OCI-M1 (cell line): ENCODE measurements at places on chromosomes 13 and 19.

DNA sequence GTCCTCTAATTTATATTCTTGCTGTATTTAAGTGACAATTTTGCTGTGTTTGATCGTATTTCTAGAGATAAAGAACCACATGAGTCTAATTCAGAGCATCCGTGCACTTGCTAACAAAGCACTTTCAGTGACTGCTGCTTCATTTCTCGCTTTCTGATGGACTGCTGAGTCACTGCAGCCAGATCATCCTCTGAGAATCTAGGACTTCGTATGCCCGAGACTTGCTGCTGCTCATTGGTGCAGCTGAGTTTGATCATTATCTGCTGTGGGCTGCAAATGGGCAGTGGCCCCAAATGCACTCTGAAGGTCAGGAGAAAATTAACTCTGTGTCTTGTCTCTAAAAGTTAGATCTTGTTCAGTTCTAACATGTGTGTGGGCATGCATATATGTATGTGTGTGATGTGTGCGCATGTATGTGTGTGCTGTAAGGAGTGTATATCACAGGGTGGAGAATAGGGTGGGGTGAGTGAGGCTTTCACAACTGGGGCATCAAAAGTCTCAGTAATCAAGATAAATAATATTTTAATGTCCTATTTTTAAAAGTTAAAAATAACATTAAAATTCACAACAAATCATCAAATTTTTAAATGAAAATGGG, 342.6 kb downstream of the MTUS2 start:
- DNase-seq, result peak; percentile 23

- DNase-seq, result no peak
Measured at GRCh38 chr19:19028526-19028925, 4.8 kb downstream of the SUGP2 start.

- DNase-seq, result no peak
Measured at GRCh38 chr19:48371367-48371766, 7.2 kb downstream of the SYNGR4 start.

DNA sequence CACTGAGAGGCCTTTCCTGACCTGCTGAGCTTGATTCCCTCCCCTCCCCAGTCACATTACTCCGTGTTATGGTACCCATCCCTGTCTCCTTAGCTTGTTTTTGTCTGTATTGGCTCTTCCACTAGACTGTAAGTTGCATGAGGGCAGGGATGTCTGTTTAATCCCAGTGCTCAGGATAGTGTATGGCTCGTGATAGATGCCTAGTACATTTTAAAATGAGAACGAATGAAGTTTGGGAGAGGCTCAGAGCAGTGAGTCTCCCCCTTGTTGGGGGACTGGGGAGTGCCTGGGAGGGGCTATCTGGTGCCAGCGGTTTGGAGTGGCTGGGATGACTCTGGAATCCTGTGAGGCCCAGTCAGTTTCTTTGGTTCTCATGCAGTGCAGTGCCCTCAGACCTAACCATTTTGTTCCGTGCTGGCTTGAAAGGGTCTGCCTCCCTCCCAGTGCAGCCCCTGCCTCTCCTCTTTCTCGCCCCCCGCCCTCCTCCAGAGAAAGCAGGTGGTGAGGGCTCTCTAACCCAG, 35.5 kb downstream of the ACTN4 start:
- peak; percentile 40 for DNase-seq

GRCh38 chr13:73822668-73823592, 311.3 kb downstream of the KLF12 start:
- no peak for DNase-seq
